ENCODE measurements at places on chromosomes 4 and X.

DNA sequence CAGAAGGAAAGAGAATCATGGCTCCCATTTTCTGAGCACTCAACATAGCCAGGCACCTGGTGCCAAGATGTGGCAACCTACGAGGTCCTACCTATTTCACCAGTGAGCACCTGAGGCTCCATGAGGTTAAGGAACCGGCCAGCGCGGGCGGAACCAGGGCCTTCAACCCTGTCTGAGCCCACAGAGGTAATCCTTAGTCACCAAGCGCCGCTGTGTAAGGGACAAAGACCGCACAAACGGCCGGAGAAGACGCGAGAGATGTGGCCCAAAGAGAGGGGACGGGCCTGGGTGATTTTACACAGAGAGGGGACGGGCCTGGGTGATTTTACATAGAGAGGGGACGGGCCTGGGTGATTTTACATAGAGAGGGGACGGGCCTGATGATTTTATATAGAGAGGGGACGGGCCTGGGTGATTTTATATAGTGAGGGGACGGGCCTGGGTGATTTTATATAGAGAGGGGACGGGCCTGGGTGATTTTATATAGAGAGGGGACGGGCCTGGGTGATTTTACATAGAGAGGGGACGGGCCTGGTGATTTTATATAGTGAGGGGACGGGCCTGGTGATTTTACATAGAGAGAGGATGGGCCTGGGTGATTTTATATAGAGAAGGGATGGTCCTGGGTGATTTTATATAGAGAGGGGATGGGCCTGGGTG is 114.2 kb downstream of the SMIM20 start:
- no peak for DNase-seq

GRCh38 chr4:155025762-155026457 is 182.5 kb upstream of the NPY2R start:
- no peak for DNase-seq

GRCh38 chrX:13081395-13082205 is 37.2 kb upstream of the FAM9C start:
- no peak for DNase-seq

DNA sequence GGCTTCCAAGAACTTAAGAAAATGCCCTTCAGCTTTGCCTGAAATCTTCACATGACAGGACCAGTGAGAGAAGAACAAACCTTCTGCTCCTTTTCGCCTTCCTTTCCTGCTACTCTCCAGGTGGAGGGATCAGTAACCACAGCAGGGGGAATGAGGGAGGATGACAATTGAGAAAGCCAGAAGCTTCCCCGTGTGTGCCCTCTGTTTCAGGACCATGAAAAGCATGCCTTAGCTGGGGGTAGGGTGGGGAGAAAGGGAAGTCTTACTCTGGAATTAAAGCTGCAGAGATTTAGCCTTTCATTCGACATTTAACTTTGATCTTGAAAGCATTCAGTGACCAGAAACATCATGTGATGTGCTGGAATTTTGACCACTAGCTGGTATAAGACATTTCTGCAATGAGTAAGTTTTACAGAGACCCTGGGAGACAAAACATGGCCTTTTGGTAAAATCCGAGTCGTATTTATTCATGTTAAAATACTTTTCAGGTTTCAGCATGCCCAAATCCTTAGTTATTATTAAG is 10.6 kb upstream of the PUDP start:
- DNase-seq = no peak

DNA sequence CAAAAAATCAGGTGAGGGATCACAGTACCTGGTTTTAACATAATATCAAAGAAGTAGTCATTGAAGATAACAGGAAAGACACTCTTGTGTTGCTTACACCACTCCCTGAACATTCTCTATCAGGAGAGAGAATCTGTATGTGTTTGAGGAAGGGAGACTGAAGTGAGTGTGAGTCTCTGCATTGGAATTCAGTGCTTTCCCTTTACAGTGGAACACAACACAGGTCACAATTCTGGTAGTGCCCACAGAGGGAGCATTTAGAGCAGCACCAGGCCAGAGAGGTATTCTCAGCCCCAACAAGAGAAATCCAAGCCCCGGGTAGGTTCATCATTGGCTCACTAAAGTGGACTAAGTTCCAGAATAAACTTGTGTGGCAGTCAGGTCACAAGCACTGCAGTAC is 64.7 kb upstream of the UBQLN2 start:
- no peak for DNase-seq

DNA sequence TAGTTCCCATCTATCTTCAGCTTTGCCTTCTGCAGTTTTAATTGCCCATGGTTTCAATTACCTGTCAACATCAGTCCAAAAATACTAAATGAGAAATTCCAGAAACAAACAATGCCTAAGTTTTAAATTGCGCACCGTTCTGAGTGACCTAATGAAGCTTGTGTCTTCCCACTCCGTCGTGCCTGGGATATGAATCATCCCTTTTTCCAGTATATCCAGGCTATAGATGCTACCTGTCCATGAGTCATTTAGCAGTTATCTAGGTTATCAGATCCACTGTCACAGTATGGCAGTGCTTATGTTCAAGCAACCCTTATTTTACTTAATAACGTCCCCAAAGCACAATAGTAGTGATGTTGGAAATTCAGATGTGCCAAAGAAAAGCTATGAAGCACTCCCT is 363.6 kb upstream of the FAM241A start:
- no peak for DNase-seq

DNA sequence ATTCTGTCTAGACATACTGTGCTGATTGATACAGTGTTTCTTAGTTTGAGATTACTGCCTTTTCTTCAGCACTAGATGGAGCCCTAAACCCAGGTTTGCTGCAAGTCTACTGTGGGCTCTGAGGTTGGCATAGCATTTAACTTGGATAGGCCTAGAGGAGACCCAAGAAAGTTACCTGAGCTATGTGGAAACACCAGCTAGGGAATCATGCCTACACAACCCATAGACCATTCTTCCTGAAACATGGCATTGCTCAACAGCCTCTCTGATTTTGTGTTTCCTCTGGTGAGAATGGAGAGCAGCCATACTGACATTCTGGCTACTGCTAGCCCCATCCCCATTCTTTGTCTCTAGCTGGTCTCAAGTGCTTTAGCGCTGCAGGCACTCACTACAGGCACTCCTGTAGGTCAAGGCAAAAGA is 287.7 kb upstream of the PCDH18 start:
- no peak for DNase-seq

DNA sequence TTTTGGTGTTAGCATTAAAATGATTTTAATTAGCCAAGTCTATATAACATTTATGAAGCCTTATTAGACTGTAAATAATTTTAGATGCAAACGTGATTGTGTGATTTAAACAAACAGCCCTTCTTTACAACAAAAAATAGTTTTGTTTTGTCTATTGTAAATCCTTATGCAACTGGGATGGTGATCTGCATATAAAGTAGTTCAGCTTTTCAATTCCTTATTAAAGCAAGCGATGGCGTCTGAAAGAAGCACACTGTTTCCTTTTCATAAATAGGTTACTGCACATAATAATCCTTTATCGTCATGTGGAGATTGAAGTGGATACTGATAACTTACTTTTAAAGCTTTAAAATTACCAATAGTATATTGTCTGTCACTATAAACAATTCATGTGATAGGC is 8.8 kb downstream of the SLITRK2 start:
- no peak for DNase-seq

Data from stimulated activated CD4-positive, alpha-beta T cell treated with anti-CD3 and anti-CD28 coated beads, Interleukin-15, amount 100 ng/mL, for 1 hour (primary cell).